ENCODE measurements at places on chromosomes 7 and 10. TPM values are rescaled to one million over a fixed set of nuclear protein-coding genes. Genes with fewer than 3 reads are reported as not detected.

NODAL gene
- total RNA-seq = not detected

SRRM3 gene
- not detected for total RNA-seq

ADAM12 gene
- total RNA-seq = 1.0 TPM

TSPAN33 gene
- total RNA-seq = 7.2 TPM

AKR1C3 gene
- total RNA-seq = 5.1 TPM

VAX1 gene
- total RNA-seq = not detected

CNPY1 gene
- total RNA-seq = not detected

C10orf105 gene
- total RNA-seq = 0.19 TPM

GHRHR gene
- not detected for total RNA-seq

C10orf62 gene
- total RNA-seq = not detected

MACC1 gene
- 0.15 TPM for total RNA-seq

SEC31B gene
- 65.1 TPM for total RNA-seq
